ENCODE measurements at places on chromosomes 7 and 10.

GRCh38 chr7:150332852-150333635 is 8.4 kb downstream of the RARRES2 start:
- peaks cover 11% of the 10 kb centered on the region for H3K36me3 ChIP-seq
- DNase-seq: no peak
- peak overlapping the region; percentile 65 for H3K27ac ChIP-seq
- H3K4me1 ChIP-seq: no peaks in the 10 kb centered on the region
- H3K27me3 ChIP-seq: no peaks in the 10 kb centered on the region

DNA sequence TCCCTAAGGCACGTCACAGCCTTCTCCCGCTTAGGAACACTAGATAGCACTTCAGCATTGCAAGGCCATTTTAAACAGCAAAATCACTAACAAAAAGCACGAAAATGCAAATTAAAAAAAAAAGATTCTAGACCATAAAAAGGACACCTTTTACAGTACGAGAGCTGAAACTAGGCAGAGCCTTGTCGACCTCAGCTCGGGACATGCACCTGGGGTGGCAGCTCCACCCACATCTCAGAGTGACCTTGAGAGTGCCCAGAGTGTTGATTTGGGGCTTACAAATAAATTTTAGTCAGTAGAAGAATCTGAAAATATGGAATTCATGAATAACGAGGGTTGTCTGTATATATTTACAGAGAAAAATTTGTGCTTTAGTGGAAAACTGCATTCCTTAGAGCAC is 1.1 kb downstream of the MRPS24 start:
- no peaks in the 10 kb centered on the region for H3K27me3 ChIP-seq
- H3K27ac ChIP-seq: no peak overlapping the region
- no peak for DNase-seq
- peak overlapping the region; percentile 81 for H3K4me3 ChIP-seq
- peaks cover 20% of the 10 kb centered on the region for H3K4me1 ChIP-seq

DNA sequence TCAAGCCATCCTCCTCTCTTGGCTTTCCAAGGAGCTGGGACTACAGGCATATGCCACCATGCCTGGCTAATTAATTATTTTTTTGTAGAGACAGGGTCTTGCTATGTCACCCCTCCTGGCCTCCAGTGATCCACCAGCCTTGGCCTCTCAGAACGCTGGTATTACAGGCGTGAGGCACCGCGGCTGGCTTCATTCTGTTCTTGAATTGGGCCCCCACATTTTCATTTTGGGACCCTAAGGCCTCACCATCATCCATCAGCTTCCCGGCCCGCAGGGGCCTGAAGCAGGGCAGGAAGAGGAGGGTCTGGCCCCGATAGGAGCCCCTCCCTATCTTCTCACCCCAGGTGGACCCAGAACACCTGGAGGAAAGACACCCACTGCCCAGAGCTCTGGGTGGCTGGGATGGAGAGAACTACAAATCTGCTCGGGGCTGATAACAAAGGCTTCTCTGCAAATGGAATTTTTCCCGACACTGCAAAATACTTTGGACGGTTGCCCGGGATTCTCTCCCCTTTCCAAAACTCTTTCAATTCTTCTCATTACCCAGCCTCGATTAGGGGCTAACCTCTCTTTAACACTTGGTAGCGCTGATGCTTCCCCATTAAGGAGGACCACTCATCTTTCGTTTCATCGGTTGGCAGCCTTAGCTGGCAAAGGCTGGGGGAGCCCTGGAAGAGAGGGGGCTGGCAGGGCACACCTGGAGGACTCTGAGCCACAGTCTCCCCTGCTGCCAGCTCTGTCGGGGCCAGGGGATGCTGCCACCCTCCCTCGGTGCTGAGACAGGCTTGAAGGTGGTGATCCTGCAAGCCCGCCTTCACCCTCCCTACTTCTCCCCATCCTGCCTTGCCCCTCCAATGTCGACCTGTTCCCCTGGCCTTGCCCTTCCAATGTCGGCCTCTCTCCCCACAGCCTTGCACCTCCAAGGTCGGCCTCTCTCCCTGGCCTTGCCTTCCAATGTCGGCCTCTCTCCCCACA is 81.0 kb upstream of the GNA12 start:
- no peak overlapping the region for H3K4me3 ChIP-seq
- no peaks in the 10 kb centered on the region for H3K27me3 ChIP-seq
- peaks cover 36% of the 10 kb centered on the region for H3K36me3 ChIP-seq
- no peak overlapping the region for H3K27ac ChIP-seq

DNA sequence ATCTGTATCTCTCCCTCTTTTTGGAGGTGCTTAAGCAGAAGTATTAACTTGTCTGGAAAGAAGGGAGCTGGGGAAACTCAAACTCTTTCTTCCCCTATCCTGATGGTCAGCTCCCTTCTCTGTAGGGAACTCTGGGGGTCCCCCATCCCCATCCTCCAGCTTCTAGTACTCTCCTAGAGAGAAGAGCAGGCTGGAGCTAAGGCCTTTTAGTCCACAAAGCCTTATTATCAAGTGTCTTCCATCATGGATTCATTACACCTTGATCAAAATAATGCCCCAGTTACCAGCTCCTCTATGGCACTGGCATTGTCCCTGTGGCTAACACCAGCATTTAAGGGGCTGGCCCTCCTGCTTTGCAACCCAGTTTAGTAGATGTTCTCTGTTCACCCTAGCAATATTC is 35.7 kb downstream of the CADPS2 start:
- H3K27me3 ChIP-seq: peaks cover 1% of the 10 kb centered on the region
- H3K27ac ChIP-seq: no peak overlapping the region
- no peak for DNase-seq

DNA sequence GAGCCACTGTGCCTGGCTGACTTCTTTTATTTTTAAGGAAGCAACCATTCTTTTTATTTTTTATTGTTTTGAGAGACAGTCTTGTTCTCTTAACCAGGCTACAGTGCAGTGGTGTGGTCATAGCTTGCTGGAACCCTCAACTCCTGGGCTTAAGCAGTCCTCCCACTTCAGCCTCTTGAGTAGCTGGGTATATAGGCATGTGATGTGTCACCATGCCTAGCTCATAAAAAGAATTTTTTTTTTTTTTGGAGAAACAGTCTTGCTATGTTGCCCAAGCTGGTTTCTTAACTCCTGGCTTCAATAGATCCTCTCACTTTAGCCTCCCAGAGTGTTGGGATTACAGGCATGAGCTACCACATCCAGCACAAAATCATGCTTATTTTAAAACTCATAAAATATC is 5.8 kb downstream of the MCU start:
- DNase-seq: no peak
- H3K36me3 ChIP-seq: no peaks in the 10 kb centered on the region
- H3K27me3 ChIP-seq: no peaks in the 10 kb centered on the region
- H3K4me3 ChIP-seq: no peak overlapping the region
- peaks cover 26% of the 10 kb centered on the region for H3K4me1 ChIP-seq

- DNase-seq: peak; percentile 88
- H3K4me1 ChIP-seq: peaks cover 5% of the 10 kb centered on the region
- no peaks in the 10 kb centered on the region for H3K27me3 ChIP-seq
- H3K4me3 ChIP-seq: no peak overlapping the region
- no peak overlapping the region for H3K27ac ChIP-seq
- H3K36me3 ChIP-seq: peaks cover 8% of the 10 kb centered on the region
These were observed 55.9 kb downstream of the UPF2 start for GRCh38 chr10:11986593-11987216.

- peaks cover 3% of the 10 kb centered on the region for H3K27me3 ChIP-seq
- no peak overlapping the region for H3K27ac ChIP-seq
- H3K4me3 ChIP-seq: no peak overlapping the region
- H3K36me3 ChIP-seq: no peaks in the 10 kb centered on the region
- no peak for DNase-seq
These were observed 33.7 kb downstream of the CTTNBP2 start for GRCh38 chr7:117839507-117839906.

DNA sequence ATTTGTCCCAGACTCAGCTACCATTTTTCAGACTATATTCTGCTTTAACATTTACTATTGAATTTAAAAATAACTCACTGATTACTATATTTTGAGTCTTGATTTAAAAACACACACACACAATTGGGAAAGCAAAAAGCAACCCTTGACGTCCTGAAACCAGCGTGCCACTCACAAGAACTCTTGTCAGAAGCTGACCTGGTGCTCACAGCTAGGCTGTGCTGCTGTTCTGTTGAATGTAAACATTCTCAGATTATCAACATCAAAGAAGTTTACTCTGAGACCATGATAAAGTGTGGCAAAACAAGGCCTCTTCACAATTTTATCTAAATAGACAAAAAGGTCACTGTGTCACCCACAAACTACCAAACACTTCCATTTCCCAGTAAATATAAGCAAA is 62.6 kb upstream of the CACNA2D1 start:
- H3K27ac ChIP-seq: no peak overlapping the region
- H3K36me3 ChIP-seq: no peaks in the 10 kb centered on the region
- no peaks in the 10 kb centered on the region for H3K27me3 ChIP-seq
- no peak for DNase-seq
- no peaks in the 10 kb centered on the region for H3K4me1 ChIP-seq

DNA sequence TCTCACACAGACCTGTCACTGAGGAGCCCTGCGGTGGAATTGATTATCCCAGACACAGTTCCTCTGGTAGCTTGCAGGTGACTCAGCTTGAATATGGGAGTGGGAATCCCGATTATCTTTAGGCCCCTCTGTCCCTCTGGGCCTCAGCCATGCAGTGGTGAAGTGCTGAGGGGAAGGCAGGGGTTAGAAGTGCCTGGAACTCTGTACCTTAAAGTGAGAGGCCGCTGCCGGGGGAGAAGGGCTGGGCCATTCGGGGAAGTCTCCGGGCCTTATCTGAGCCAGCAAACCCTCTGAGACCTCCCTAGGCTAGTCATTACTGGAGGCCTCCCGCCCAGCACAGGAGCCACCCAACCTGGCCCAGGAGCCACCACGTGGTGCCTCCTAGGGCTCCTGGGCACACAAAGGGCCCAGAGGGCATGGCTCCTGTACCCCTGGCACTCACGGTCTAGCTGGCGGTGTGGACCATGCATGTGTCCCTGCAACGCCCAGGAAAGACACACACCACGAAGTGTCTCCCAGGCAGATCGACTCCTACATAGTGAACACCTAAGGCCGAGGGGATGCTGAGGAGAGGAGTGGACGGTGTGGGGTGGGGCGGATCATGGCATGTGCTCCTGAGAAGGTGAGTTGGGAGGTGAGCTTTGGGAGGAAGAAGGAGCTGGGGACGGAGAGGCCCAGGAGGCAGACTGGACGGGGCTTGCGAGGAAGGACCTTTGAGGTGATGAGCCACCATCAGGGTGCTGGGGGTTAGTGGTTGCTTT is 56.2 kb downstream of the HK1 start:
- H3K36me3 ChIP-seq: peaks cover 9% of the 10 kb centered on the region
- H3K27me3 ChIP-seq: no peaks in the 10 kb centered on the region
- peaks cover 63% of the 10 kb centered on the region for H3K4me1 ChIP-seq
- no peak for DNase-seq
- H3K4me3 ChIP-seq: peak overlapping the region; percentile 34
- peak overlapping the region; percentile 71 for H3K27ac ChIP-seq

GRCh38 chr7:46979439-46979838 is 602.5 kb downstream of the TNS3 start:
- no peaks in the 10 kb centered on the region for H3K36me3 ChIP-seq
- H3K4me1 ChIP-seq: no peaks in the 10 kb centered on the region
- DNase-seq: no peak

- DNase-seq: no peak
- peaks cover 26% of the 10 kb centered on the region for H3K36me3 ChIP-seq
These were observed 81.7 kb upstream of the EFCAB10 start for GRCh38 chr7:105662998-105663397.

- no peaks in the 10 kb centered on the region for H3K4me1 ChIP-seq
- H3K4me3 ChIP-seq: no peak overlapping the region
- no peaks in the 10 kb centered on the region for H3K36me3 ChIP-seq
- no peaks in the 10 kb centered on the region for H3K27me3 ChIP-seq
- no peak for DNase-seq
These were observed 25.7 kb downstream of the ZNF503 start for GRCh38 chr10:75375838-75376237.

GRCh38 chr7:69246758-69247157 is 351.5 kb upstream of the AUTS2 start:
- no peaks in the 10 kb centered on the region for H3K36me3 ChIP-seq
- H3K27ac ChIP-seq: no peak overlapping the region
- H3K4me3 ChIP-seq: no peak overlapping the region
- H3K4me1 ChIP-seq: no peaks in the 10 kb centered on the region

GRCh38 chr7:50304129-50304910 is at the start of gene IKZF1:
Gene IKZF1, plus strand, starts transcription at chr7:50304716. Its CDS starts 14,346 bp downstream, at chr7:50319062.
- H3K4me1 ChIP-seq: peaks cover 34% of the 10 kb centered on the region
- DNase-seq: peak; percentile 74
- peak within 1 kb of the TSS; percentile 99 for H3K27ac ChIP-seq
- H3K27me3 ChIP-seq: no peaks in the 10 kb centered on the region
- H3K4me3 ChIP-seq: peak within 1 kb of the TSS; percentile 95

GRCh38 chr7:123944395-123944794 is 19.4 kb downstream of the SPAM1 start:
- no peak overlapping the region for H3K27ac ChIP-seq
- no peak overlapping the region for H3K4me3 ChIP-seq
- DNase-seq: no peak
- H3K36me3 ChIP-seq: no peaks in the 10 kb centered on the region

GRCh38 chr10:132733926-132734325 is 52.0 kb downstream of the NKX6-2 start:
- no peak overlapping the region for H3K27ac ChIP-seq
- no peak overlapping the region for H3K4me3 ChIP-seq
- no peak for DNase-seq
- peaks cover 2% of the 10 kb centered on the region for H3K36me3 ChIP-seq
- H3K27me3 ChIP-seq: no peaks in the 10 kb centered on the region
- no peaks in the 10 kb centered on the region for H3K4me1 ChIP-seq

- no peaks in the 10 kb centered on the region for H3K4me1 ChIP-seq
- no peaks in the 10 kb centered on the region for H3K36me3 ChIP-seq
- DNase-seq: no peak
These were observed 741.4 kb upstream of the POT1 start for GRCh38 chr7:125670926-125671572.

DNA sequence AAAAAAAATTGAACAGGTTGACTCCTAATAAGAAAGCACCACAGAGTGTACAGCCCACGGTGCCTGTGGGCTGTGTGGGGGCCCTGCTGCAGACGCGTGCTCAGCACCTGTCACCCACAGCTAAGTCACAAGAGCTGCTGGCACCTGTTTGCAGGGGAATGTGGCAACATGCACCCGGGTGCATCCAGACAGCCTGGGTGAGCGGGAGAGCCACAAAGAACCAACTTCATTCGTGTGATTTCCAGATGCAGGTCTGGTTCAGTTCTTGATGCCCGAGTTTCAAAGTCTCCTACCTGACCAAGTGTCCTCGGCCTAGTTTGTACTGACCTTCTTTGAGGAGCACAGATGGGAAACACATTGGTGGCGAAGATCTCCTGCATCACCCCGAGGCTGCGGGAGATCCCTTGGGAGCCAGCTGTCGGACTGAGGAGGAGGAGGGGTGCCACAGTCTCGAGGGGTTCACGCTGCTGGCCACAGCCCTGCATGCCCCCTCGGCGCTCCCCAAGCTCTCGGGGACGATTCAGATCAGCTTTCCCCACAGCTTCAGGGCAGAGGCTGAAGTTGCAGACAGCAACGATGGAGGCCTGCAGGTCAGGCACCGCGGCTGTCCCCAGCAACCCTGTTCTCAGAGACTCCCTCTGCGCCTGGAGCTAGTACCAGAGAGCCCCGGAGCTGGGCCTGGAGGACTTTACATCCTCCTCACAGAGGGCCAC is 35.3 kb downstream of the AMZ1 start:
- H3K27ac ChIP-seq: no peak overlapping the region
- no peak overlapping the region for H3K4me3 ChIP-seq
- H3K36me3 ChIP-seq: no peaks in the 10 kb centered on the region
- no peak for DNase-seq
- H3K4me1 ChIP-seq: peaks cover 22% of the 10 kb centered on the region
- no peaks in the 10 kb centered on the region for H3K27me3 ChIP-seq
